ENCODE measurements at places on chromosomes 2 and 18.

- H3K36me3 ChIP-seq: no peaks in the 10 kb centered on the region
- H3K4me1 ChIP-seq: no peaks in the 10 kb centered on the region
- no peak for DNase-seq
- H3K4me3 ChIP-seq: no peak overlapping the region
These were observed 30.3 kb downstream of the ICA1L start for GRCh38 chr2:202841090-202841867.

- peak overlapping the region; percentile 93 for H3K4me3 ChIP-seq
- peaks cover 28% of the 10 kb centered on the region for H3K4me1 ChIP-seq
- peak overlapping the region; percentile 99 for H3K27ac ChIP-seq
- no peaks in the 10 kb centered on the region for H3K27me3 ChIP-seq
These were observed 1.1 kb upstream of the PPP3R1 start for GRCh38 chr2:68253219-68254068.

DNA sequence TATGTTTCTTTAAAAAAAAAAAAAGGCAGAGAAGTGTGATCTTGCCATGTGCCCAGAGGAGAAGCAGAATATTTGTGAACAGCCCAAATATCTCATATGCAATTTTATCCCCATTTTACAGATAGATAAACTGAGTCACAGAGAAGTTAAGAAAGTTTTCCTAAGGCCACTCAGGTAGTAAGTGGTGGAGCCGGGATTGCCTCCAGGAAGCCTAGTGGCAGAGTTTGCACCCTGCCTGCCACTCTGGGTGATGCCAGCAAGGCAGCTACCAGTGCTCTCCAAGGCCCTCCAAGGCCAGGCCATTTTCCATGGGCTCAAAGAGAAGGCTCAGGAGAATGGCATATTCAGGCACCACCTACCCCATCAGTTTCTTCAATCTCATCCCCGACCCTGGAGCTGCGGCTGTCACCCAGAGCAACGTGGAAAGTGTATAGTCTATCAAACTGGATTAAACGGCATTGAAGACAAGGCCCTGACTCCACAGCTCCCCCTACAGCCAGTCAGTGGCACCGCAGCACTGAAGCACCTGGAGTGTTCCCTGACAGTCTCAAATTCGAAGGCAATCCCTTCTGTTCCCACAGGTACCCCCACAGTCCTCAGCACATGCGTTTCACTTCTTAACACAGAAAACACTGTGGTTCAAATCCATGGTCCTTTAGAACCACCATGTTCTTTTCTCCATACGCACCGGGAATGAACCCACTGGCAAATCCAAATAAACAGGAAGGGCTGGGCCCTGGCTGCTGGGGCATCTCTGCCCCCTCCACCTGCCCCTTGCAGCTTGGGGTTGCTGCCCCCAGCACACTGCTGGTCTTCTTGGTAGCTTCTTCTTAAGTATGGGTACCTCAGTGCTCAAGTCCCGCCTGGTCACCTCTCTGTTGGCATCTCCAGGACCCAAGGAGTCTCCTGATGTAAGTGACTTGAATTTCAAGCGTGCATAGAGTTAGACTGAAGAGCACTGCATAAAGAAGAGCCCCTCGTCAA is 175.3 kb downstream of the INHBB start:
- H3K36me3 ChIP-seq: no peaks in the 10 kb centered on the region
- no peak overlapping the region for H3K27ac ChIP-seq
- peaks cover 34% of the 10 kb centered on the region for H3K4me1 ChIP-seq
- DNase-seq: peak; percentile 33
- peaks cover 5% of the 10 kb centered on the region for H3K27me3 ChIP-seq

- H3K27me3 ChIP-seq: no peaks in the 10 kb centered on the region
- H3K36me3 ChIP-seq: no peaks in the 10 kb centered on the region
- H3K4me3 ChIP-seq: no peak overlapping the region
These were observed 25.1 kb upstream of the TMEM214 start for GRCh38 chr2:27007416-27008374.

- no peak overlapping the region for H3K27ac ChIP-seq
- peak; percentile 7 for DNase-seq
- no peak overlapping the region for H3K4me3 ChIP-seq
- H3K27me3 ChIP-seq: no peaks in the 10 kb centered on the region
These were observed 125.0 kb upstream of the CD226 start for GRCh38 chr18:70072678-70073077.

GRCh38 chr18:47846431-47846830 is 84.0 kb downstream of the SMAD2 start:
- H3K4me3 ChIP-seq: no peak overlapping the region
- H3K27me3 ChIP-seq: no peaks in the 10 kb centered on the region
- peaks cover 18% of the 10 kb centered on the region for H3K36me3 ChIP-seq
- DNase-seq: no peak

DNA sequence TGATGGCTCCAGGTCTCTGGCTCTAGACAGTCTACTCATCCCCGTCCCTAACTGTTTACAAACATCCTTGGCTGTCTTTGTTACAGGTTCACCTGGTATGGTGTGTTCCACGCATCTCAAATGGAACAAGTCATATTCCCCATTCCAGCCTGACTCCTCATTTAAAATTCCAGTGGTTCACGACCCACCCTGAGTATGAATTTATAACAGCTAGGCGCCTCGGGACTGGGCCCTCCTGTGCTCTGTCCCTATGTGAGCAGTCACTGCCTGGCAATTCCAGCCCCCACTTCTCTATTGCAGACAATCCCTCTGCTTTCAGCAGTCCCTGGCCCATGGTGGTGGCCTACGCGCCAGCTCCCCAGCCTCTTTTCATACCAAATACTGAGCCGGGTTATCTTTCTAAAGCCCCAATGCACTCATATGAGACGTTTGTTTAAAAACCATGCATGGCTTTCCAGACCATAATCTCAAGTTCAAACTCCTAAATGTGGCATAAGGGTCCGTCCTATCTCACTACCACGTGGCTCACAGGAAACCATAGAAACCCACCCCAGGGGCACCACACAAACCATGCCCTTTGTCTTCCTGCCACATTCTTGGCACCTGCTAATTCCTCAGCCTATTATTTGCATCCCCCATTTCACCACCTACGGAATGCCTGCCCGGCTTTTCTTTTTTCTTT is 1.6 kb downstream of the SERPINB8 start:
- peaks cover 19% of the 10 kb centered on the region for H3K27me3 ChIP-seq
- no peak overlapping the region for H3K4me3 ChIP-seq

GRCh38 chr18:63159590-63159989 is 160.0 kb downstream of the BCL2 start:
- no peak overlapping the region for H3K27ac ChIP-seq
- no peaks in the 10 kb centered on the region for H3K27me3 ChIP-seq
- no peak for DNase-seq
- no peaks in the 10 kb centered on the region for H3K36me3 ChIP-seq
- peaks cover 20% of the 10 kb centered on the region for H3K4me1 ChIP-seq

- DNase-seq: no peak
- H3K27ac ChIP-seq: no peak overlapping the region
- no peaks in the 10 kb centered on the region for H3K27me3 ChIP-seq
- no peak overlapping the region for H3K4me3 ChIP-seq
These were observed 60.9 kb upstream of the TWIST2 start for GRCh38 chr2:238786792-238787490.

DNA sequence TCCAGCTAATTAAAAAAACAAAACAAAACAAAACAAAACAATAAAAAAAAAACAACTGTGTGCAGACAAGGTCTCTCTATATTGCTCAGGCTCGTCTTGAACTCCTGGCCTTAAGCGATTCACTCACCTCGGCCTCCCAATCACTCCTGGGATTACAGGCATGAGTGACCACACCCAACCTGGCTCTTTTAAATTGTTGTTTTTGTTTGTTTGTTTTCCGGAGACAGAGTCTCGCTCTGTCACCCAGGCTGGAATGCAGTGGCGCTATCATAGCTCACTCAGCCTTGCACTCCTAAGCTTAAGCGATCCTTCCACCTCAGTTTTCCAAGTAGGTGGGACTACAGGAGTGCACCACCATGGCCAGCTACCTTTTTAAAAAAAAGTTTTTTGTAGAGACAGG is 201.6 kb downstream of the EN1 start:
- H3K27me3 ChIP-seq: no peaks in the 10 kb centered on the region
- H3K36me3 ChIP-seq: no peaks in the 10 kb centered on the region
- no peak overlapping the region for H3K4me3 ChIP-seq
- no peak overlapping the region for H3K27ac ChIP-seq
- no peak for DNase-seq

GRCh38 chr2:24076849-24077534 is 866 bp upstream of the SF3B6 start:
- H3K36me3 ChIP-seq: peaks cover 12% of the 10 kb centered on the region
- H3K4me3 ChIP-seq: peak overlapping the region; percentile 72
- peak; percentile 24 for DNase-seq
- no peaks in the 10 kb centered on the region for H3K27me3 ChIP-seq
- H3K27ac ChIP-seq: peak overlapping the region; percentile 32

GRCh38 chr2:60071490-60071831 is 482.0 kb downstream of the BCL11A start:
- H3K27ac ChIP-seq: no peak overlapping the region
- H3K4me3 ChIP-seq: no peak overlapping the region
- no peaks in the 10 kb centered on the region for H3K36me3 ChIP-seq
- DNase-seq: no peak

Data from cardiac muscle cell (in vitro differentiated cells and primary cell).